GM12892 (cell line): ENCODE measurements at places on chromosomes 12 and 14.

- DNase-seq: no peak
Measured at GRCh38 chr12:117679776-117680175, 289.0 kb downstream of the KSR2 start.

- DNase-seq: no peak
Measured at GRCh38 chr14:102667703-102668102, 75.3 kb downstream of the RCOR1 start.

GRCh38 chr14:70706177-70706576, 64.5 kb downstream of the TTC9 start:
- DNase-seq: no peak

GRCh38 chr12:114403690-114404066, 2.3 kb downstream of the TBX5 start:
- DNase-seq: no peak

DNA sequence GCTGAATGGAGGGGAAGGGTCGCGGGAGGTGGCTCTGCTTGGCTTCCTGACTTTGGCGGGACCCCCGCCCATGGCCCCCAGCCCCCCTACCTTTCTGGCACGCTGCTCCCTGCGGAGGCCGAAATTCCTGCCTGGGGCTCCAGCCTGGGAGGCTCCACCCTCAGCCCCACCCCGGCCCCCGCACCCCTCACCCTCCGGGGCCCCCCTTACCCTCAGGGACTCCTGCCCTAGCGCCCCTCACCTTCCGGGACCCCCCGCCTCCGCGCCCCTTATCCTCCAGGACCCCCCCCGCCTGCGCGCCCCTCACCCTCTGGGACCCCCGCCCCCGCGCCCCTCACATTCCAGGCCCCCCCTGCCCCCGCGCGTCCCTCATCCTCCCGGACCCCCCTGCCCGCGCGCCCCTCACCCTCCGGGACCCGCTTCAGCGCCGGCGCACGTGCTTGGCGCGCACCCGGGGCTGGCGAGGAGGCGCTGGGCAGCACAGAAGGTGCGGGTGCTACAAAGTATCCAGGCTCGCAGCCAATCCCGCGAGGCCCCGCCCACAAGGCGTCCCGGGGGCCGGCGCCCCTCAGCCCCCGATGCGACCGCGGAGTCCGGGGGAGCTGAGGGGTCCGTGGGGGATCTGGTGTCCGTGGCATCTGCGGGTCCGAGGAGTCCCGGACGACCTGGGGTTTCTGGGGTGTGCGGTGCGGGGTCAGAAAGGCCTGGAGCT, at the start of gene ANHX:
ANHX (minus strand) TSS at position 477 of the 712 bp plus-strand sequence. CDS start 1,521 bp downstream, outside the sequence.
- no peak for DNase-seq
